Retina (tissue), 1 donor: ENCODE measurements at places on chromosomes 11 and 22.

GRCh38 chr22:17198170-17199002, 20.8 kb downstream of the ADA2 start:
- peak; percentile 93 for DNase-seq

GRCh38 chr11:123461164-123461563, 31.1 kb downstream of the GRAMD1B start:
- no peak for DNase-seq

GRCh38 chr11:61342207-61342803, 9.3 kb downstream of the TKFC start:
- no peak for DNase-seq

DNA sequence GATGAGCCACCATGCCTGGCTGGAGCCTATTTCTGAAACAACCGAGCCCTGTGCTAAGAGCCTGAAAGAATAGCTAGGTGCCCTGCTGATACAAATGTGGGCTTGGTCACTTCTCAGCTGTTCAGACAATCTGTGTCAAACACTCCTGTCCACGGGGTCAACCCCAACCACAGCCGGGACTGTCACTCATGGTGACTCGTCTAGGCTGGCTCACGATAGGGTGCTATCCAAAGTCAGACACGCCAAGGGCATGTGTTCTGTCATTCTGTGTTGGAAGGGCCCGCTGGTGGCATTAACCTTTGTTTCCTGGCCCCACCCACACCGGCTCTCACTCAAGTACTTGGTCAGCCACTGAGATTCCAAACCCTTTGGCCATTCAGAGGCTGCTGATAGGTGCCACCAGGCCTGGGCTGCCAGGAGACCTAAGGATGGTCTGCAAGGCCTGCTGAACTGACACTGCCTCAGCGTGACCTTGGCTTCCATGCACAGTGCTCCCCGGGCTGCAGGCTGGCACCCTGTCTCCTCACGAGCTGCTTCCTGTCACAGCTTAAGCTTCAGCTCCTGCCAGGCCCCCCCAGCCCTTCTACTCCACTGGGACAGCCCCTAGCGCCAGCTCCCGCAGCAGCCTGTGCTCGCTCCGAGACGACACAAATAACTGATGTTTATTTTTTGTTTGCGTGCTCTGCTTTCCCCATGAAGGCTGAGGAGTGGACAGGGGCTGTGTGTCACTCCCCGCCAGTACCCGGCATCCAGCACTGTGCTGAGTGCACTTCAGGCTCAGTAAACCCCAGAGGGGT, 14.2 kb upstream of the CDC42BPG start:
- no peak for DNase-seq

DNA sequence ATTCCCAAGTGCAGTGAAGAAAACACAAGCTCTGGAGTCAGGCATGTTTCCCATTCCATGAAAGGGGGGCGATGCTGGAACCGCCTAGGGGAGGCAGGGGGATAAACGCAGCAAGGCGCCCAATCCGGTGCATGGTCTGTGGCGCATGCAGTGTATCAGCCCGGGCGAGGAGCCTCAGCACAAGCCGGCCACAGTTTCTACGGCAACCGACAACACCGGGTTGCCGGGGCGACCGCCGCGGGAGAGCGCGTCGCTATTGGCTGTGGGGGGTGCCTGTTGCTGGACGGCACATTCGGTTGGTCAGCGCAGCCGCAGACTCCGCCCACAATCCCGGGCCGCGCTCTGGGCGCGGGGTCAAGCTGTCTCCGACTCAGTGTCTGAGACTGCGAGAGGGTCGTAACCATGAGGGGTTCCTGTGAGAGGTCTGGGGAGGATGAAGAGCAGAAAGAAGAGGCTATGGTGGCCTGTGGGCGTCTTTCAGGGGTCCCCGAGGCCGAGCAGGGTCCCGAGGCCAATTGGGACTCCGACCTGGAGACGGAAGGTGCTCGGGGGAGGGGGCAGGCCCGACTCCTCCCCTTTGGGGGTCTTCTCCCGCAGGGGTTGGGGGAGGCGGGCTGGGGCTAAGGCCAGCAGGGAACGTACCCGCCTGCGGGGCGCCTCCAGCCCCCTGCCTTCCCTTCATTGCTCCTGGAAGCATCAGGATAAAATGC, at the start of gene LRRC74B:
Gene LRRC74B (plus strand): TSS at position 362 of the 710 bp plus-strand sequence. CDS start 41 bp downstream, at position 403.
- peak; percentile 98 for DNase-seq

- DNase-seq = peak; percentile 50
Measured at GRCh38 chr11:67572747-67573419, 10.7 kb upstream of the GSTP1 start.

- peak; percentile 81 for DNase-seq
Measured at GRCh38 chr11:134412203-134413042, at the start of gene B3GAT1. Gene B3GAT1, minus strand, starts transcription at chr11:134412242. Its CDS starts 24,583 bp downstream, at chr11:134387659.

GRCh38 chr22:49082451-49082850, 745.2 kb downstream of the BRD1 start:
- no peak for DNase-seq

DNA sequence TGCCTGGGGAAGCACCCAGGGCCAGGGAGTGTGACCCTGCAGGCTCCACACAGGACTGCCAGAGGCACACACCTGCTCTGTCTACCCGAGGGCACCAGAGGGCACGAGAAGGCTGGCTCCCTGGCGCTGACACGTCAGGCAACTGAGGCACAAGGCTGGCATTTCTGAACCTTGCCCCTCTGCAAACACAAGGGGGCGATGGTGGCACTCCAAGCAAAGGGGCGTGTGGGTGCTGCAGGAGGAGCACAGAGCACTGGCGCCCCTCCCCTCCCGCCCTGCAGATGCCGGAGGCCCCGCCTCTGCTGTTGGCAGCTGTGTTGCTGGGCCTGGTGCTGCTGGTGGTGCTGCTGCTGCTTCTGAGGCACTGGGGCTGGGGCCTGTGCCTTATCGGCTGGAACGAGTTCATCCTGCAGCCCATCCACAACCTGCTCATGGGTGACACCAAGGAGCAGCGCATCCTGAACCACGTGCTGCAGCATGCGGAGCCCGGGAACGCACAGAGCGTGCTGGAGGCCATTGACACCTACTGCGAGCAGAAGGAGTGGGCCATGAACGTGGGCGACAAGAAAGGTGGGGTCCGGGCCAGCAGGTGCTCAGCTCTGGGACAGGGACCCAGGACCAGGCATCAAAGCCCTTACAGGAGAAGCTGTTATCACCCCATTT, 20.8 kb upstream of the TXNRD2 start:
- DNase-seq = peak; percentile 66
